ENCODE measurements at places on chromosomes 11 and 22.
A peak's percentile ranks its signal among the peaks of the same experiment; 100 is the strongest.

GRCh38 chr22:31492151-31492550, 2.5 kb upstream of the EIF4ENIF1 start:
- no peak for DNase-seq

DNA sequence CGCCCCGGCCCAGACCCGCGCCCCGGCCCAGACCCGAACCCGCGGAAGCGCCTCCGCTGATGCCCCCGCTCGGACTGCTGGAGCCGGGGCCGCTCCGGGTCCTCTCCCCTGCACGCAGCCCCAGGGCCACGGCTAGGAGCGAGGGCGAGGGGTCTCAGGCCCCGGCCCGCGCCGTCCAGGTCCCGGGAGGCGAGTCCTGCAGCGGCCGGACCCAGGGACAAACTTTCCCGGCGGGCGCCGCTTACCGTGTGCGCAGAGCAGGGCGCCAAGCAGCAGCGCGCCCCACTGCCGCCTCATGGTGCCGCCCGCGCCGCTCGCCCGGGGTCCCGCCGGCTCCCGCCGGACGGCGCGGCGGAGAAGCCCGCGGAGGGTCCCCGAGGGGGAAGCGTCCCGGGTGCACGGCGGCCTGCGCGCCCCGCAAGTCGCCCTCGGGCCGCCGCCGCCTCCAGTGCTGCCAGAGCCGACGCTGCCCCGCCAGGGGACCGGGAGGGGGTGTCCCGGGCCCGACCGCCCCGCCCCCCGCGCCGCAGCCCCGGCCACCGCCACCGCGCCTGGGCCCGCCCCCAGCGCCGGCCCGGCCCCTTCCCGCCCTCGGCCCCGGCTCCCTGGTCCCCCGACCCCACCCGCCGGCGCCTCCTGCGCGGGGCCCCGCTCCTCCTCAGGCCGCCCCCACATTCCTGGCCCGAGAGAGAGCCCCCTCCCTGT, at the start of gene LRP4:
TSS of gene LRP4 (minus strand) at position 468 of the 705 bp plus-strand sequence. CDS start at position 297, 171 bp downstream.
- DNase-seq = peak; percentile 53

DNA sequence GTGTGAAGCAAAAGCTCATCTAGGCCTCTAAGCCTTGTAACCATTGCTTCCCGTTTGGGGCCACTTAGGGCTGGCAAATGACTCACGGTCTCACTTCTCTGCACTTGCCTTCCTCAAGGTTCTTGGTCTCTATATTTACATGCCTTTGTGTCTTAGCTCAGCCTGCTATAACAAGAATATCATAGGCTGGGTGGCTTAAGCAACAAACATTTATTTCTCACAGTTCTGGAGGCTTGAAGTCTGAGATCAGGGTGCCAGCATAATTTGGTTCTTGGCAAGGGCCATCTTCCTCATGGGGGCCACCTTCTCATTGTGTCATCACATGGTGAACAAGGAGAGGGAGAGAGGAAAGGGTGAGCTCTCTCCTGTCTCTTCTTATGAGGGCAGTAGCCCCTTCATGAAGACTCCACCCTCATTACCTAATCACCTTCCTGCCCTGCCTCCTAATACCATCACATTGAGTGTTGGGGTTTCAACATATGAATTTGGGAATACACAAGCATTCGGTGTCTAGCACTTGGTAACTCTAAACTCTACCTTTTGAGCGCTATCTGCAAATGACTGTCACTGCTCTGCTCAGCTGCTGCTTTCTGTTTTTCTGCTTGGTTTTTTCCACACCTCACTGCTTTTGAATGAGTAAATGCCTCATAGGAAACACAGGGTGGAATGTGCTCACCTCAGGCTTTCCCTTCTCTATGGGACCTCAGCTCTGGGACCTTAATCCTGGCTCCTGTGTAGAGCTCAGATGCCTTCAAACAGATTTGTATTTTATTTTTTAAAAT, 16.2 kb upstream of the ME3 start:
- DNase-seq = no peak

GRCh38 chr22:39471381-39472141, 14.7 kb downstream of the MGAT3 start:
- DNase-seq = peak; percentile 56

GRCh38 chr22:43622886-43623285, 189.2 kb downstream of the EFCAB6 start:
- no peak for DNase-seq

DNA sequence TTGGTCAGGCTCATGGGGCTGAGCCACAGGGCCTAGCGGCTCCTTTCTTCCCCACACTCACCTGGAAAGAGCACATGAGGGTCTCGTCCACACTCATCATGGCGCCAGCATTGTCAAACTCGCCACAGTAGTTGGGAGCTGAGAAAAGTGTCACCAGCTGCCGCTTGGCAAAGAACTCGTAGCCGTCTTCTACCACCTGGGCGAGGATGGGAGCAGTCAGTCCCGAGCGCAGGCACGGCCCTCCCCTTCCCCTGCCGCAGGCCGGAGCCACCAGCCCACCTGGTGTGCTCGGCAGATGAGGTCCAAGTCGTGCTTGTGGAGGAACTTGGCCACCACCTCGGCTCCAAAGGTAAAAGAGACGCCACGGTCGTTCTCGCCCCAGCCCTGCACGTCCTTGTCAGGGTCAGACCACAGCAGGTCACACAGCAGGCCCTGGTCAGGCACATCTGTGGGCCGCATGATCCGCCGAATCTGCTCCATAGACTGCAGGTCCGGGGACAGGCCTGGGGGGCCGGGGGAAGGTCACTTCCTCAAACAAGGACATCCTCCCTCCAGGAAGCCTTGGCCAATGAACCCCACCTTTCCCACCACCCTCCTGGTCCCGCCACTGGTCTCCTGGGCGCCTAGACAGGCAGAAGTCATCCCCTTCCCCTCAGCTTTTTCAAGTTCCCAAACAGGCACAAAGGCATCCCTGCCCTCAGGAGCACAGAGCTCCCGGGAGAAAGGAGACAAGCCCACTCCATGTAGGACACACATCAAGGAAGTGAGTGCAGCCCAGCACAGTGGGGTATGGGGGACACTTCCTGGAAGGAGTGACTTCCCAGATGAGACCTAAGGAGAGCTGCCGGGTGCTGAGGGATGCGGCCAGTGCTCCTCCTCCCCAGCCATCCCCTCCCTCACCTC, 2.7 kb downstream of the PPP1CA start:
- DNase-seq = no peak

DNA sequence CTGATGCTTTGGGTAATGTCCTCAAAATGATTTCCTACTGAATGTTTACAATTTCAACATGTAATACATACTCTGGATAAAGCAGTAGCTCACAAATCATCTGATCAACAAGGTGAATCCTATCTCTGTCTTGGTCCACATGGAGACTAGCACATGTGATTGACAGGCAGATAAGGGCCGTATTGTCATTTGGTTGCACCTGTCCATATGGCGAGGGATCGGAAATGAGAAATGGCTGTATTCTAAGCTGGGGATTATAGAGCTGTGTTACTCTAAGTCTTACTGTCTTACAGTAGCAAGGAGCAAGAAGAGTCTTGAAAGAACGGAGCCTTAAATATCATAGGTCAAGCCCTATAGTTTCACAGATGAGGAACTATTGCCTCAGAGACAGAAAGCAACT, 55.7 kb downstream of the APIP start:
- DNase-seq = no peak

- DNase-seq = no peak
These were observed 28.0 kb downstream of the ADA2 start for GRCh38 chr22:17191163-17191784.

GRCh38 chr11:69010361-69010891, 2.6 kb downstream of the MRGPRF start:
- no peak for DNase-seq

GRCh38 chr11:129425214-129425613, 49.6 kb downstream of the BARX2 start:
- no peak for DNase-seq

GRCh38 chr11:108914981-108915380, 250.1 kb downstream of the DDX10 start:
- DNase-seq = no peak

- no peak for DNase-seq
These were observed 9.2 kb downstream of the OR8B4 start for GRCh38 chr11:124415356-124415923.

DNA sequence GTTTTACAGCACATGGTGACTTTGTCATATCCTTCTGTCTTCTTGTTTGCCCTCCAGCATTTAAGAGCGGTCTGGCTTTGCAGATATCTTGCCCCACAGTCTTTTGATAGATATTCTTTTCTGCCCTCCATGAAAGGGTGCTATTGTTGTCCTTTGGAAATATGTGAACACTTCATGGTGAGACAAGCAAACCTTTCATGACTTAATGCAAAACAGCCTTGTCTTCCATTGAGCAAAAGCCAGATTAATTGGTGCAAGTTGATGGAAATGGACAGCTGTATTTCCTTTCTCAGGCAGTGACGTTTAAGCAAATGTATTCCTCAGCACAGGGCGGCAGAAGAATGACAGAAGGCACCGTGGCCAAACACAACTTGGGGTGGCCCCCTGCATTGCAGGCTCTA, 4.4 kb downstream of the DCPS start:
- DNase-seq = no peak

DNA sequence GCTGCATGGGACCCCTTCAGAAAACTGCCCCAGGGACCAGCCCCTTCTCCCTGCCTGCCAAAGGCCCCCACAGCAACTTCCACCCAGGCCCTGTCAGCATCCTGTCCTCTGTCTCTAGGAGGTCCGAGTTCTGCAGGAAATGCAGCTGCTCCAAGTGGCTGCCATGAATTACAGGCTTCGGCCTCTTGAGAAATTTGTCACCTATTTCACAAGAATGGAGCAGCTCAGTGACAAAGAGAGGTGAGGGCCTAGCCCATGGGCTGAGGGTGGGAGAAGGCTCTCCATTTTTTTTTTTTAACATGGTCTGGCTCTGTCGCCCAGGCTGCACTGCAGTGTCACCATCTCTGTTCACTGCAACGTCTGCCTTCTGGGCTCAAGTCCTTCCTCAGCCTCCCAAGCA, 7.3 kb downstream of the RGL4 start:
- no peak for DNase-seq

DNA sequence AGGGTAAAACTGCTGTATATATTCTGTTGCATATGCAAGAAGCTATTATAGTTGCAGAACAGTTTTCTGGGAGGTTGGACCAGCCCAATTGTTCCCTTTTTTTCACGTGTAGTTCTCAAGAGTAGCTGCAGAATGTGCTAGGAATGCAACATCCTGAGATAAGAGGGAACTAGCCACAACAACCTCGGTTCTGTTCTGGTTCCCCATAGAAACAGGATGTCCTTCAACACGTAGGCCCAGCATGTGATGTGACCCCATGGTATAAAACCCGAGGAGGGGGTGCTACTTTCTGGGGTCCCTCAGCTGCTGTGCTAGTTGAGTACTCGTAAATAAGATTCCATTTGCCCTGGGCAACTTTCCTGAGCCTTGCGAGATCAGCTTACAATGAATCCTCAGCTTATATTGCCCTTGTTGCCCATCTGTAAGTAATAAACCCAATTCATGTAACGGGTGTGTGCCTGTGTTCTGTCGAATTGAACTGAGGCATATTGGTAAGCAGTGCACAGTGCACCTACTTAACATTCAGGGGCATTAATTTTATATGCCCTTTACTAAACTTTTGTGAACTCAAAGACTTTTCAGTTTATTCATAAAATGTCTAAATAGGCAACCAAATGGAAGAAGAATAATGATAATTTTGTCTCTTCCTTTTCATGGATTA, 23.0 kb upstream of the TRAF6 start:
- DNase-seq = no peak

- no peak for DNase-seq
These were observed 327.4 kb downstream of the MN1 start for GRCh38 chr22:27474112-27474571.

GRCh38 chr22:39254789-39255298, 10.1 kb upstream of the PDGFB start:
- no peak for DNase-seq

GRCh38 chr11:128195057-128195751, 392.2 kb downstream of the ETS1 start:
- no peak for DNase-seq

DNA sequence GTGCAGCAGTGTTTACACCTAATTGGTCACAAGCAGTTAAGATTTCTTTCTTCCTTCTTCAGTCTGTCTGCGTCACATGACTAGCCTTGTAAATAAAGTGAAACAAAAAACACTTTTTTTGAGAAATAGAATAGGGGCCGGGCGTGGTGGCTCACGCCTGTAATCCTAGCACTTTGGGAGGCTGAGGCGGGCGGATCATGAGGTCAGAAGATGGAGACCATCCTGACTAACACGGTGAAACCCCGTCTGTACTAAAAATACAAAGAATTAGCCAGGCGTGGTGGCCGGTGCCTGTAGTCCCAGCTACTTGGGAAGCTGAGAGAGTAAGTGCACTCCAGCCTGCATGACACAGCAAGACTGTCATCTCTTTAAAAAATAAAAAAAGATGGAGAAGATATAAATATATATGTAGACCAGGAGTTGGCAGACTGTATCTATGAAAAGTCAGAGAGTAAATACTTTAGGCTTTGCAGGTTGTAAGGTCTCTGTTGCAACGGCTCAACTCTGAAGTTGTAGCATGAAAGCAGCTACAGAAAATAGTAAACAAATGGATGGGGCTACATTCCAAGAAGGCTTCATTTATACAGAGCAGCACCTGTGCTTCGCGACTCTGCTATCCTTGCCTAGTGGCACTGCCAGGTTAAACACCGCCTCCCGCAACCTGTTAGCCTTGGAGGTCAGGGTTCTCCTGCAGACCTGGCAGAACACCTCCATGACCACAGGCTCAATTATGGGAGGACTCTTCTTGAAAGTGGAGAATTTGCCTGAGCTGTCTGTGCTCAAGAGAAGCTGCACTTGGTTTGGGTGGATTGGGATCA, 55.9 kb downstream of the PPP6R2 start:
- no peak for DNase-seq

DNA sequence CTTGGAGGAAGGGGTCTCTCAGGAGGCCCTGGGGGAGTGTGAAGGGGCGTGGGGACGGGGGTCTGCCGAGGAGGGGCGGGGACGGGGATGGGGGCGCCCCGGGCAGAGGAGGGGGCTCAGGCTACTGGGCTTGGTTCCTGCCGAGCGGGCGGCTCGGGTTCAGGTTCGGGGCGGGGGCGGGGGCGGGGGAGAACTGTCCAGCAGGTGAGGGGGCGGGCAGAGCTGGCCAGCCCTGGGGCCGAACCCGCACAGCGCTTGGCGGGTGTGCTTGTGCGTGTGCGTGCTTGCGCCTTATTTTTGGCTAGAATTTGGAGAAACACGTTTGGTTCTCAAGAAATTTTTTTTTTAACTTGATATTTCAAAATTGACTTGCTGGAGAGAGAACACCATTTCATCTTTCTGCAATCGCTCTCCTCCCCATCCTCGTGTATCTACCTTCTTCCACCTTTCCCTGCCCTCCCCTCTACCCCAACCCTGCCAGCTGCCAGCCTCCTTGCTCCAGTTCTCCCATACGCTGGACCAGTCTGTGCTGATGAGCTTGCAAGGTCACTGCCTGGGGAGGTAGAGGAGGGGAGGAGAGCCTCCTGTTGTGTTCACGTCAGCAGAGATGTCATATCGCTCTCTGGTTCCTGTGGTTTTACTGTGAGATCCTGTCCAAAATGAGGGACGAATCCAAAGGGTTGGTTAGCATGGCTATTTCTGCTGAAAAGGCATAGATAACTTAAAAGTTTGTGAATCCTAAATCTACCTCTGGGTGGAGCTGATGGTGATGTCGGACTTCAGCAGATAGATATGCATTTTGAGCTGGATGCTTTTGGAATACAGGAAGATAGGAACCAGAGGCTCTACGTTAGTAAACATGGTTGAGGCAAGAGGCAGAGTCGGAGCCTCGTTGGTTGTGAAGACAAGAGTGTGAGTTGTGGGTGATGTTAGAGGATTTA, 668 bp downstream of the MADD start:
- peak; percentile 42 for DNase-seq

Data from Caco-2 (cell line).